ENCODE measurements at places on chromosomes 11 and 22. TPM values are rescaled to one million over a fixed set of nuclear protein-coding genes. Genes with fewer than 3 reads are reported as not detected.

TSPAN4 gene
- 108 TPM for total RNA-seq

UNC93B1 gene
- 15.8 TPM for total RNA-seq

MAPK11 gene
- total RNA-seq: 38.5 TPM

PLAAT3 gene
- total RNA-seq: 26.1 TPM

FHIP1B gene
- total RNA-seq: 19.0 TPM

KCNE3 gene
- total RNA-seq: 0.33 TPM

OR8K3 gene
- total RNA-seq: not detected

ZNF143 gene
- 23.7 TPM for total RNA-seq

MRGPRG gene
- not detected for total RNA-seq

ST14 gene
- total RNA-seq: not detected

KRTAP5-1 gene
- total RNA-seq: not detected

GP1BB gene
- total RNA-seq: 2.3 TPM
